ENCODE measurements at places on chromosomes 1 and 21.

DNA sequence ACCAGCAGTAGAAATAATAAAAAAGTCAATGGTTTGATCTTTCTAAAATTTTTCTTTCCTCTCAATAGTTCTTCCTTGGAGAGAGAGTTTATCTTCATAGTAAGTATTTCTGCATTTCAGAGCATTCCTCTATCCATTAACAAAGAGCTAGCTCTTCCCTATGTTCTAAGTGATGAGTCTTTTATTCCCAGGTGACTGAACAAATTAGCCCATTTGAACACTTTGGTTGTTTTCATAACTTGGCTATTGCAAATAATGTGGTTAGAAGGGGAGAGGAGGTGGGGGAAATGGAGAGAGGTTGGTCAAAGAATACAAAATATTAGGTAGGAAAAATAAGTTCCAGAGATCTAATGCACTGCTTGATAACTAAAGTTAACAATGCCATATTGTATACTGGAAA lies 598.9 kb downstream of the KCNT2 start:
- DNase-seq = no peak

DNA sequence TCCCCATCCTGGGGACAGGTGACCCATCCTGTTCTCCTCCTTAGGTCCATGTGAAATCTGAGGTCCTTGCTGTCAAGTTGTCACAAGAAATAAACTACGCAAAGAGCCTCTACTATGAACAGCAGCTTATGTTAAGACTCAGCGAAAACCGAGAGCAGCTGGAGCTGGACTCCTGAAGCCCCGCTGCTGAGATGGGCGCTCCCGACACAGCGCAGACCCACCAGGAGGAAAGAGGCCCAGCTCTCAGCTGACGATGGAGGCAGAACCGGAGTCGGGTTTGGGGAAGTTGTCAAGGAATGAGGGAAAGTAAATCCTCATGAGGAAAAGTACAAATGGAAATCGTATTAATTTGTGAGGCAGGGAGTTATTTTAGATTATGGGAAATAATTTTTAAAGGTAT lies 109.2 kb downstream of the DHRS3 start:
- no peak for DNase-seq

DNA sequence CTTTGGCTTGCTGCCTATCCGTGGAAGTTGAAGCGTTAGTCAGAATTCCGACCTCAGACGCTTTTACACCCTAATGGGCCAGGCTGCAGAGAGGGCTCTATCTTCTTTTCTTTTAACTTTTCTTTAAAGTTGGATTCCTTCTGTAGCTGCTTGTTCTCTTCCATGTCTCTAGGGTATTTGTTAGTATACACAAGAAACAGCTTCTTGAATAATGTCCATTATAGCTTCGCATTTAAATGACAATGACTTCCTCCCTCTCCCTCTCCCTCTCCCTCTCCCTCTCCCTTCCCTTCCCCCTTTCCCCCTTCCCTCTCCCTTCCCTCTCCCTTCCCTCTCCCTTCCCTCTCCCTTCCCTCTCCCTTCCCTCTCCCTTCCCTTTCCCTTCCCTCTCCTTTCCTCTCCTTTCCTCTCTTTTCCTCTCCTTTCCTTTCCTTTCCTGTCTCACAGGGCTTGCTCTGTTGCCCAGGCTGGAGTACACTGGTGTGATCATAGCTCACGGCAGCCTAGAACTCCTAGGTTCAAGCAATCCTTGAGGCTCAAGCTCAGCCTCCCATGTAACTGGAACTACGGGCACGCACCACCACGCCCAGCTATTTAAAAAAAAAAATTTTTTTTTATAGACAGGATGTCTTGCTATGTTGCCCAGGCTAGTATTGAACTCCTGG lies 33.0 kb downstream of the RIPPLY3 start:
- DNase-seq = no peak

DNA sequence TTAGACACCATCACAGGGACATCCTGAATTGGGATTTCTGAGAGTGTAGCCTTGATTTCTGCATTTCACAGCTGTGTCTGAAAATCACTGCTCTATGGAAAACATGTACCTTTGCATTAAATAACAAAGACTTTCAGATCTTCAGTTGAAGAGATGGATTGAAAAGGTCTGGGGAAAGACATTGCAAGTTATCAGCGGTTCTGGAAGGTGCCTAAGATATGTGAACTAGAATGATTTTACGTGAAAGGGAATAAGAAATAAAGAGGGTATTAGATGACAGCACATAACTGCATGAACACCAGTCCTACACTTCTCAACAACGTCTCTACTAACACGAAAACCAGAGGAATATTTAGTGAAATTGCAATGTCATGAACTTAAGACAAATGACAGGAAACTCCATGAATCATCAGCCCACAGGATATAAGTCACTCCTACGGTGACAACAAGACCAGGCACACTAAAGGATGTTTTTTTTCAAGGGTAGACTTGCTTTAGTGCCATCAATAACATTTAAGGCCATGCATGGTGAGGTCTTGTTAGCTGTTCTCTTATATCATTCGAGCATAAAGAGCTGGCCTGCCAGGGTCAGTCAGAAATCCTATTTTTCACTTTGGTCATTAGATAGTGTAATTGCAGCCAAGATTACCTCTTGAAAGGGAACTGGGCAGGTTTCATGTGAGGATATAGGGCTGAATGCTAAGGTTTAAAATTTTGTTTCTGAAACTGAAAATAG lies 283.1 kb downstream of the GRIK1 start:
- peak; percentile 53 for DNase-seq

DNA sequence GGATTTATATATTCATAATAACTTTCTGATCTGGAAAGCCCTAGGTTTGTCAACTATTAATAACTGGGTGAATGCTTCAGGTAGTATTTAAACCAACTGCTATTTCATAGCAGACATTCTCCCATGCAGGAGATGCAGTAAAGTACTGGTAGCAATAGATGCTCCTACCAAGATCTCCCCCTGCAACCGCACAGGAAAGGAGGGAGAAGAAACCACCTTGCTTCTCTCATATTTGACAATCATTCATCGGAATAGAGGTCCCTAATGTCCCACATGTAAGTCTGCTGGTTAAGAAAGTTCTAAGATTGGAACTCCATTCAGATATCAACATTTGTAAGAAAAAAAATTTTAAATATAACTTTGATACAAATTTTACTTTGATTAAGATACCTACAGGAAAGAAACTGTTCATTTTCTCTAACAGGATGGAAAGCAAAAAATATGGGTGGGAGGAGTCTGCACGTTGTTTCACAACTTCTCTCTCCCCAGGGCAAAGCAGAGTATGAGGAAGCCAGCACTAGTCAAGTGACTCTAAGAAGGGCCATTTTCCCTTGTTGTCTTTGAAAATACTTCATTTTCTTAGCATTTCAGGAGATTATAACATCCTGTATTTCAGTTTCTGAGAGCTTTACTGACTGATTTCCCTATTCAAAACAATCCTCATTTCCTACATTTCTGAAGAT lies at the start of gene PYHIN1:
PYHIN1 (plus strand) TSS at position 498 of the 683 bp plus-strand sequence. CDS start 5,359 bp downstream, outside the sequence.
- no peak for DNase-seq

DNA sequence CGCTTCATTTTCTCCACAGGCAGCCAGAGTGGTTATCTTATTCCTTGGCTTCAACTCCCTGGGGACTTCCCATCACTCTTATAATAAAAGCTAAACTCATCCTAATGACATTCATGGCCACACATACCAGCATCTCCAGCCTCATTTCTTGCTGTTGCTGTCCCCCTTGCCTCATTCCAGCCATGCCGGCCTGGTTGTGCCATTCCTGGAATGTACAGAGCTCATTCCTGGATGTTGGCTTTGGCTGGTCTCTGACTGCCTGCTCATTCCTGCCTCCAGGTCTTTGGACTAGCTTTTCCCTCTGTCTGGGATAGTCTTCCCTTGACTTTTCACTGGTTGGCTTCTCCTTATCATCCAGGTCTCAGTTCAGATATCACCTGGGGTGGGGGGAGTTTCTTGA lies 2.4 kb upstream of the PEF1 start:
- peak; percentile 68 for DNase-seq

DNA sequence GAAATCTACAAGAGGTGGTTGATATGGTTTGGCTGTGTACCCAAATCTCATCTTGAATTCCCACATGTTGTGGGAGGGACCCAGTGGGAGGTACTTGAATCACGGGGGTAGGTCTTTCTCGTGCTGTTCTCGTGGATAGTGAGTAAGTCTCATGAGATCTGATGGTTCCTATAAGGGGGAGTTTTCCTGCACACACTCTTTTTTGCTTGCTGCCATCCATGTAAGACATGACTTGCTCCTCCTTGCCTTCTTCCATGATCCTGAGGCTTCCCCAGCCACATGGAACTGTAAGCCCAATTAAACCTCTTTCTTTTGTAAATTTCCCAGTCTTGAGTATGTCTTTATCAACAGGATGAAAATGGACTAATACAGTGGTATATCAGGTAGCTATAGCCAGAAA lies 5.2 kb upstream of the VWA5B1 start:
- DNase-seq = no peak

- DNase-seq = no peak
Observed at GRCh38 chr1:66368261-66368660, 165.7 kb upstream of the SGIP1 start.

DNA sequence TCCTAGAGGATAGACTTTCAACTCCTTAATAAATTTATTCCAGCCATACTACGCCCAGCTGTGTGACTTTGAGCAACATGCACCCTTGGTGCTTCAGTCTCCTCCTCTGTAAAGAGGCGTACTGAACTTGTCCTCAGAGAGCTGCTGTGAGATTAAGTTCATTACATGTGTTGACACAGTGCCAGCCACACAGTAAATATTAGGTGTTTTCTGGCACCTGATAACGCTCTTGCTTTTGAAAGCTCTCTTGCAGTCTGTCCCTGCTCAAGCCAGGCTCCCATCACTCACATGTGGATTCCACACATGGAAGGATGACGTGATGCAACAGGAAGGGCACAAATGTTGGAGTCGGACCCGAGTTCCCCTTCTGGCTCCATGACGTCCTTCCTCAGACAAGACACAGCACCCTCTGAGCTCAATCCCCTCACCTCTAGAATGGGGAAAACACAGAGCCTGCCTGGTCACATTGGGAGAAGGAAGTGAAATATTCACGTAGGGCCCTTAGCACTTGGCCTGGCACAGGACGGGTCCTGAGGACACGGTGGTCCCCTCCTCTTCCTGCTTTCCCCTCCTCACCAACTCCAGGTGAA lies 7.7 kb downstream of the IFNLR1 start:
- DNase-seq = no peak

GRCh38 chr1:89453123-89453972 lies 71.3 kb upstream of the LRRC8B start:
- DNase-seq = no peak

GRCh38 chr1:30603081-30603858 lies 120.1 kb downstream of the MATN1 start:
- no peak for DNase-seq

DNA sequence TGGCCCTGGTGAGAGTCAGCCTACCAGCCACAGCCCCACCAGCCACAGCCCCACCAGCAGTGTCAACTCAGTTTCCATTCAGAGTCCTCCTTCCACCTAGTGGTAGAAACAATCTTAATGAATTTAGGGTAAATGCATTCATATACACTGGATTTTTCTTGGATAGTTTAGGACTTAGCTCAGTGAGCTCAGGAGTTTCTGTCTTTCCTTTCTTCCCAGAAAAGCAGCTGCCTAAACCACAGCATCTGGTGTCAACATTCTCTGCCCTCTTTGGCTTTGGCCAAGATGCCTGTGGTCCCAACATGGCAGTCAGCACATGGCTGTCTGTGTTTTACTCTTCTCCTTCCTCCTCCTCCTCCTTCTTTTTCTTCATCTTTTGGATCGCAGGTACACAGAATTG lies 94.0 kb downstream of the CLIC6 start:
- peak; percentile 68 for DNase-seq

GRCh38 chr1:109750241-109750882 lies 9.5 kb upstream of the GSTM3 start:
- DNase-seq = no peak

- no peak for DNase-seq
Observed at GRCh38 chr1:62013264-62013663, 181.4 kb upstream of the L1TD1 start.

DNA sequence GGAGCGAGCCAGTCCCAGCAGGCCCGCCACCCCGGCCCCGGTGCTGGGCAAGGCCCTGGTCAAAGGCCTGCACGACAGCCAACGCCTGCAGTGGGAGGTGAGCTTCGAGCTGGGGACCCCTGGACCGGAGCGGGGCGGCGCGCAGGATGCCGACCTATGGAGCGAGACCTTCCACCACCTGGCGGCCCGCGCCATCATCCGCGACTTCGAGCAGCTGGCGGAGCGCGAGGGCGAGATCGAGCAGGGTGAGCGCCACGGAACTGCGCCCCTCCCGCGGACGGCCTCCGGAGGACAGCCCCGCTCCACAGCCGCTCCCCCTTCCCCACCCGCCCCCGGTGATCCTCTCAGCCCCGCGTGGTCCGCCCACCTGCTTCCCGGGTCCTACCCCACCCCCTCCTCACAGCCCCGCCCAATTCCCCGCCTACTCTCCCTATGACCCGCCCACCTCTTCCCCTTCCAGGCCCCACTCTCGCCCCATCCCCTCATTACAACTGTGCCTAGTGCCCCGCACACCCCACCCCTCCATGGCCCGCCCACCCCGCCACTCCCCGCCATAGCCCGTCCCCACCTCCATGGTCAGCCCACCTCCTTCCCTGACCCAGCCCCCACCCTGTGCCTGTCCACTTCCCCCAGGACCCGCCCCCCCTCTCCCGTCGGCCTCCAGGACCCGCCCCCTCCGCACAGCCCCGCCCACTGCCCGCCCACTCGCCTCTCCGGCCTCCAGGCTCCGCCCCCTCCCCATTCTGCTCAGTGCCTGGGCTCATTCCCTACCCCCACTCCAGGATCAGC lies 52.7 kb downstream of the VWA5B1 start:
- DNase-seq = peak; percentile 34

DNA sequence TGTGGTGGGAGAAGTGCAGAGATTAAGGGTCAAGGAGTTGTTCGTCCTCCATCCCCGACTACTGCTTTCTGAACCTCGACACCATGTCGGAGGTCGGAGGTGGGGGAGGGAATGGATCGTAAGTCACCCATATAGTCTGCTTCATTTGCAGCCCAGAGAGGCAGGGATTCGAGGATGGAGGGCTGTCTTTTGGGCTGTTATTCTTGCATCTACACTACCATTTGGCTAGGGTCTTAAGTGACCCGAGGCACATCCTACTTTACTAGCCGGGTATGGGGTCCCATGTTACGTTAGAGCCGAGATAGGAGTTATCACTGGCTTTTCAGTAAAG lies 578 bp downstream of the USP21 start:
- DNase-seq = no peak

GRCh38 chr21:34865400-34866241 lies 183.5 kb downstream of the RUNX1 start:
- no peak for DNase-seq

DNA sequence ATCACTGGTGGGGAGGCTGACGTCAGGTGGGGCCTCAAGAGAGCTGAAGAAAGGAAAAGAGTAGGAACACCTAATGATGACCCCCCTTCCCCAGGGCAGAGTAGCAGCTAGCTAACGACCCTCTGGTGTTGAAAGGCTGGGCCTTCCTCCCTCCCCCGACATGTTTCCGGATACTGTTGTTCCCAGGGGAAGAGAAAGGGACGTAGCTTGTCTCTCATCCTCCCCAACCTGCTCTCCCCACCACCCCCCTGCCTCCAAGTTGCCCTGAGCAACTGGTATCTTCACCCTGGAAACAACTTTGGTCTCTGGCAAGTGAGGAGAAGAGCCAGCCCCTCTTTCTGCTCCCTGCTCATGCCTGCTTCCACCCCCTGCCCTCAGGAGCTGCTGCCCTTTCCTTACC lies 2.4 kb downstream of the SEMA6C start:
- DNase-seq = no peak

- DNase-seq = no peak
Observed at GRCh38 chr21:21606041-21606440, 607.8 kb downstream of the NCAM2 start.

- DNase-seq = no peak
Observed at GRCh38 chr1:43426221-43426620, 27.5 kb downstream of the HYI start.

- no peak for DNase-seq
Observed at GRCh38 chr1:3113047-3113740, 44.2 kb downstream of the PRDM16 start.
